Kidney epithelial cell (primary cell): ENCODE measurements at places on chromosomes 6 and 20. TPM values are rescaled to one million over a fixed set of nuclear protein-coding genes. Genes with fewer than 3 reads are reported as not detected.
A peak's percentile ranks its signal among the peaks of the same experiment; 100 is the strongest.

DNA sequence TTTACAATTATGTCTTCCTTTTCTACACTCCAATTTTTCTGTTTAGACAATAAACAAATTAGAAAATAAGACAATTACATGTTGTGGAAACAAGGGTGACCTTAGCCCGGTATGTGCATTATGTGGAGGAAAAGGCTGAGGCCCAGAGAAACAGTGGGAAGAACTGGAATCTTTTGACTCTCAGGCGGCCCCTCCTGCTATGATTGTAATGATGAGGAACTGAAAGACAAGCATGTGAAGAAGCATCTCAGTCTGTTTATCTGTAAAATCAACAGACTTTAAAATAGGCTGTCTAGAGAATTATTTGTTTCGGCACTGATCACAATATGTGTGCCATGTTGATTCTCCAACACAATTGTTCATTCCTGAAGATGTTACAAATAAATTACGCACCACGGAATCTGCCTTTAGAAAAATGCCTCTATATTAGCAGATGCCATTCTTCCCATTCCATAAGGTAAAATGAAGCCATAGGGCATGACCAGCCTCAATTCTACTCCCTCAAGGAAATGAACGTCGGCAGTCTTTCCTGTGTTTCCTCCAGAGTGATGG is 1201.6 kb upstream of the CITED2 start:
- no peak for DNase-seq

DNA sequence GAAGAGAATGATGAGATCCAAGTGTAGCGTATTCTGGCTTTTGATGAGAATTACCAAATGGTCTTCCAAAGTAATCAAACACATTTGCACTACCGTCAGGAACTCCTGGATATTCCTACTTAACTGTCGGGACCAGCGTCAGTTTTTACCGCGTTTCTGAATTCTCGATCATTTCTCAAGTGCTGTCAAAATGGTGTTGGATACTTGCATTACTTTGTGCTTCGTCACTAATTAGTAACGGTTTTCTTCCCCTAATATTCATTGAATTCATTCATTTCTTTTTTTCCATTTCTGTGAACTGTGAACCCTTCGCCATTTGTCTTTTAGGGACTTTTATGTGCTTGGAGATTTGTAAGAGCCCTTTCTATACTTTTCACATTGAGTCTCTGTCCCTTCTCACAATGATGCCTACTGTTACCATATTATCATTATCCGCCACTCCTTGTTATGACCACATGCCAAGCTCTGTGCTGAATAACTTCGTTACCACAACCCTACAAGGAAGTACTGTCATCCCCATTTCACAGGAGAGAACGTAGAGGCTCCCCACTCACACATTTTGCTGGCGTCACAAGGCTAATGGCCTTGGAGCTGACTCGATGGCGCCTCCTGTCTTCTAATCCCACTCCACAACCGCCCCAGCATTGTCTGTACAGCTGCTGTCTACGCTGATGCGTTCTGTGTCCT is 74.2 kb upstream of the QKI start:
- DNase-seq = no peak

- no peak for DNase-seq
These were observed 7.8 kb downstream of the SGK1 start for GRCh38 chr6:134309983-134310605.

GRCh38 chr6:85923013-85923430 is 280.3 kb upstream of the SYNCRIP start:
- DNase-seq = peak; percentile 23

DNA sequence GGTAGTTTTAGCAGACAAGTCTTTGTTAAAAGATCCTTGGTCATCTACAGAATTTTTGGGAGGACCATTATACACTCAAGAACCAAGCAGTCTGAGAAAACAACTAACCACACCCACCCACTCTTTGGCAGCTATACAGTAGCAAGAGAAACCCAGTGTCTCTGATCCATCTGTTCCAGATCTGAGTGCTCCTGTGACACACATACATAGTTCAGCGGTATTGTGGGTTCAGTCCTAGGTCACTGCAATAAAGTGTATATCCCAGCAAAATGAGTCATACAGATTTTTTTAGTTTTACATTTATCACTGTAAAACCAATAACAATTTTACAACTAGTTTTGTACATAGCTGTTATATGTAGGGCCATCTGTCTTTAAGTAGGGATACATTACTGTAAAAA is 47.4 kb upstream of the PAK5 start:
- DNase-seq = no peak

GRCh38 chr20:22576733-22577514 is 7.4 kb downstream of the FOXA2 start:
- no peak for DNase-seq

DNA sequence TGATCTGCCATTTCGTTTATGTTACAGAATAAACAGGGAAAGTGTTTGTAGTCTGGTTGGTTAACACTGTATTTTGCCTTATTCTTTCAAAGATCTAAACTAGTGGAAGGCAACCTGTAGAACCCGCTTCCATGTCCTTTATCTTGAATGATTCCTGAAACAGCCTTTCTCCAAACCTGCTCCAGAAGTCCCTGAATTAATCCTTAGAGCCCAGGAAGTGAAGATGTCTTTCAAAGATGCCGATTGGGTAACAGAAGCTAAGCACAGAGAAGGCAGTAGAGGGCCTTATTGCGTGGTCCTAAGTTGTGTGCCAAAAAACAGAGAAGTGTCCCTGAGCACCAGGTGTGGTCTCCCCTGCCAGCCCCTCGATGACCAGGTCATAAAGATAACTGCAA is 19.2 kb upstream of the ZSCAN16 start:
- DNase-seq = no peak

DNA sequence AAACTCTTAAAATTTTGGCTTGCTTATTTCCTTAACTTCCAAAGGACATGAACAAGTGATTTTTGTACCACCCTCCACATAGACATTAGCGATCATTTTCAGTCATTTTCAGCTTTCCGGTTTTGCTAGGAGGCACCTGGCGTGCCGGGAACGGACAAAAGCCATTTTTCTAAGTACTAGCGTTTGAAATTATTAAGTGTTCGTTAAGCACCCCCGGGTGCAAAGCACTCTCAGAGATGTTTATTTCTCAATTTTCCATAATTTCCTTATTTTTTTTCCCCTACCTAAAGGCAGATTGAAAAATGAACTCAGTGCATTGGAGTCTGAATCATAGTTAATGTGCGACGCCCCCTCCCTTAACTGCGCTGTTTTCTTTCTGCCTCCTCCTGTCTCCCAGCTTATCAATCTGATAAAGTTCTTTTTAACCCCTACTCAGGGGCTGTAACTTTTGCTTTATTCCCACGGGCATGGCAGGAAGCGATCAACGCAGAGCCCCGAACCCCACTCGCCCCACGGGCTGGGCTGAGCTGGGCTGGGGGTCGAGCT is 58.2 kb downstream of the ZNF831 start:
- no peak for DNase-seq

DNA sequence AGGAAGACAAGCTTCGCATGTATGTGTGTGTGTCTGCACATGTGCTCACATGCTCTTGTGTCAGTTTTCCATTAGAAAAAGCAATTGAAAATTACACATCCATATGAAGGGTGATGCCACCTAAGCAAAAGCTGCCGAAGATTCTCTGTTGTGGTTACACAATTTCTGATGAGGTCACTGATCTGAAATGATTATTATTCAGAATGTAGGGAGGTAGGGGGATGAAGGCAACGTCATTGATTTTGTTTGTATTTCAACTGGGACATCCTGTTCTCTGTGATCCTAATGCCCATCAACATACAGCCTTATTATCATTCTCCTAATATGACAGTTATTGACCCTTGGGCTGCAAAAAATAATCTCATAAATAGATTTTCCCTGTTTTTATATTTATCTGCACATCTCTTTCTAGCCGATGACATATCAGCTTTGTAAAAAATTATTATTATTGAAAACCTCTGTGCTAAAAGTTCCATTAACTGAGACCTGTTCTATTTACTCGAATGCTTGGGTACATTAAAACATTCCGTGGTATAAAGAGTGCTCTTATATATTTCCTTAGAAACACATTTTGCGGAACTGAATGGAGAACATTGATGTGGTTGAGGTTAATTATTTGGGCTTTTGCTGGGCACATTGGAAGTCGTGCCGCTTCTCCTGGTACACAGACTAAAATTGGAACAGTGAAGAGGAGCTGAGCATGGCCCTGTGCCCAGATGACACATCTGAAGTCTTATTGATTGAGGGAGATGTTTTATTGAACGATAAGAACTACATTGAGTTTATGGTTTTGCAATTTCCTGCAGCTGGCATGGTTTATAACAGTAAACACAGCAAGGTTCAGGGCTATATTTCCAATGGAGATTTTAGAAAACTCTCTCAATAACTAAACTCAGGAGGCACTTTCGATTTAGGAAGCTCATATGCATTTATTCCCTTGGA is 51.3 kb downstream of the ZNF831 start:
- DNase-seq = no peak

- peak; percentile 41 for DNase-seq
These were observed 256.8 kb downstream of the SYNE1 start for GRCh38 chr6:152380351-152380767.

DNA sequence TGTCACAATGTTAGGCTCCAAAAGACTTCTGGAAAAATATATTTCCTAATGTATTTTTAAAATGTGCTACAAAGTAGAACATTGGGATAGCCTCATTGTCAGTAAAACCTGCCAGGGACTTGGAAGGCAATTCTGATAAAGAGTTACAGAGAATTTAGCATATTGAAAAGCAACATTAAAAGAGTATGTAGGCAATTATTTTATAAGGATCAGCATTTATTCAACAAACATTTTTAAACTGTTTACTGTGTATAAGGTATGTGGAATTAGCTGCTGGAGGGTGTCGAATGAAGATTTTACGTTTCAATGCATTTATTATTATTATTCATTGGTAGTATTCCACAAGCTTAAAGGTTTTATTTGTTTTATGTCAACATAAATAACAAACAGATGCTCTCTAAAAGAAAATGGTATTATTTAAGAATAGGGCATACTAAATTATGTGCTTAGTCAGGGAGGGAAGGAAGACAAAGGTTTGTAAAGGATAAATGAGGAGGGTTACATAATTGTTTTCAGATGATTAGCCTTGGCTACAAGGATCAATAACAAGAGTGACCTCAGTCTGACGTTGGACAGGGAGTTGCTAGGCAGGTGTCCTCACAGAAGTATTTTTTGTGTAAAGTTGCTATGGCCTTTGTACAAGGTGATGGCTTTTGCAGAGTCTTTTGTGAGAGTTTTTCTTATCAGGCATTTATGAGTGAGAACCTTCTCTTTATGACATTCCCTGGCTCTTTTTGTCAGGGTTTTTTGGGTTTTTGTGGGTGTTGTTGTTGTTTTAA is 313.4 kb upstream of the PLCB4 start:
- no peak for DNase-seq

- DNase-seq = no peak
These were observed 5.5 kb downstream of the ANKEF1 start for GRCh38 chr20:10040070-10040975.

DNA sequence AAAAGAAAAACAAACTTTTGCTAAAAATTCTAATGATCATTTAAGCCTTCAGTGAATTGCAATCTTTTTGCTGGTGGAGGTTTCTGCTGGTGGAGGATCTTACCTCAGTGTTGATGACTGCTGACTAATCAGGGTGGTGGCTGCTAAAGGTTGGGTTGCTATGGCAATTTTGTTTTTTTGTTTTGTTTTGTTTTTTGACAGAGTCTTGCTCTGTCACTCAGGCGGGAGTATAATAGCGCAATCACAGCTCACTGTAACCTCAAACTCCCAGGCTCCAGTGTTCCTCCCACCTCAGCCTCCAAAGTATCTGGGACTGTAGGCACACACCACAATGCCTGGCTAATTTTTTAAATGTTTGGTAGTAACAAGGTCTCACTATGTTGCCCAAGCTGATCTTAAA is 94.7 kb downstream of the ANKRD6 start:
- peak; percentile 16 for DNase-seq

IYD gene
- not detected in 2 replicates for total RNA-seq

TMEM200A gene
- 17.1 and 20.0 TPM in 2 replicates for total RNA-seq

SMLR1 gene
- not detected in 2 replicates for total RNA-seq

SLC52A3 gene
- 2.7 and 2.8 TPM in 2 replicates for total RNA-seq

EDN3 gene
- total RNA-seq = not detected in 2 replicates

PRRT1 gene
- 0.27 TPM in 1 of 2 replicates, not detected in the other for total RNA-seq

TRDN gene
- total RNA-seq = not detected in 2 replicates

SLC26A8 gene
- total RNA-seq = not detected in 2 replicates
